ENCODE measurements at places on chromosomes 7 and 10. TPM values are rescaled to one million over a fixed set of nuclear protein-coding genes. Genes with fewer than 3 reads are reported as not detected.

GRCh38 chr10:73545357-73545756 is 45.8 kb downstream of the USP54 start:
- DNase-seq, result no peak

- DNase-seq, result no peak
Measured at GRCh38 chr10:133274751-133275683, 1.7 kb downstream of the ADAM8 start.

DNA sequence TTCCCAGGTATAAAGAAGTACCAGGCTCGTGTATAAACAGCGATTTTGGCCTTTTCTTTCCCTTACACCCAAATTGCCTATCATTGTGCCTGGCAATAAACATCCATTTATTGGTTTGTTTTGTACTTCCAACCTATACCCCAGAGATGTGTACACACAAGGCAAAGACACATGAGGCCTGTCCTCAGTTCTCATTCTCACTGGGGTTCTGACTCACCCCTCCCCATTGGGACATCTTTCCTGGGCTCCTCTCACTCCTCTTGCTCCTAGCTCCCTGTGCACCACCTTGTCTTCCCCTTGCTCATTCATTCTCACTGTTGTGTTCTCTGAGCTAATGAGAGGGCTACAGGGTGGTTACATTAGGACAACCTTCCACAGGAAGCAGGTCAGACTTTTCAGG is 240.7 kb downstream of the ANK3 start:
- no peak for DNase-seq

DNA sequence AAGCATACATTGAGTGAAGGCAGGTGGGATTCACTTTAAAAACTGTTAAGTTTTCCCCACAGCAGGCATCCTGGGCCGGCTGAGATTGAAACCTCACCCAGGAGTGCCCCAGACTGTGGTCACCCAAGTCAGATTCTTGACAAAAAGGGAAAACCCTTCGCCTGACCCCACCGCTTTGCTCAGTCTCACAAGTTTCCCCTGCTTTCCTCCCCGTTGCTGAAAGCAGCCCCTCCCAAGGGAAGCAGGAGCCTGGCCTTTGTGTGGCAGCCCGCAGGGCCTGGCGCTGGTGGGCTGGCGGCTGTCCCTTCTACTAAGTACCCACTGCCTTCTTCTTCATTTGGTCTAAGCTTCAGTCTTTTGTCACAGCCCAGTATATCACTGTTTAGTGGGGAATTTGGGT is 16.0 kb downstream of the RNF32 start:
- DNase-seq, result no peak

ANXA7 gene
- total RNA-seq, result 216 TPM

DNA sequence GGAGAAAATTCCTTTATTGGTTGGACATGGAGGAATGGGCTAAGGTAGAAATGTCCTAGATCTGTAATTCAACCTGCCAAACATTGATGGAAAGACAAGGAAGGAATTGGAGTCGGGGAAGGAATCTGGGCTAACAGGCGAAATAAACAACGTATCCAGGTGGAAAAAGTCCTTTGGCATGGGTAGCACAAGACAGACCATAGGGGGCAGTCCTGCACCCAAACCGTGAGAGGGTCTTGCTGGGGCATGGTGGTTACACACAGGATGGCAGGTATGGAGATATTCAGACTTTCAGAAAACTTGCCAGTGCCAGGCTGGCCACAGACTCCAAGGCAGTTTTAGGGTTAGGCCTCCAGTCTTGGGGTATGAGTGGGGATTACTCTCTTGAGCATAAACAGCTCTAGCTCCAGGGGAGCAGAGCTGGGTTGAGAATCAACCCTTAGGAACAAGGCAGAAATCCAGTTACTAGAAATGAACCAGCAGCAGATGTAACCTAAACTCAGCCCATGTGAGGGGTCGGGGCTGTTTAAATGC is 188.6 kb upstream of the GDF10 start:
- DNase-seq, result no peak

DNA sequence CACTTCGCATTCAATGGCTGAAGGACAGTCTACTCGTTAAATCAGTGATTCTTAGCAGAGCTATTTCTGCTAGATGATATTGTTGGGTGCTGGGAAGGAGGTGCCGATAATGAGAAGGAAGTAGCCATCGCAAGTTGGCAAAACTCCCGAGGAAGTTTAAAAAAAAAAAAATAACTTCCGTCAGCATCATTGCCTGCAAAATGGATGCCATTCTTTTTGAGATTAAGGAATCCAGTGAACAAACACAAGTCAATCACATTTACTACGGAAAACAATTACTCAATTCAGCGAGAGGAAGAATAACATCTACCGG is 74.4 kb upstream of the SFMBT2 start:
- DNase-seq, result no peak

MOGAT3 gene
- not detected for total RNA-seq

TEX47 gene
- not detected for total RNA-seq

DNA sequence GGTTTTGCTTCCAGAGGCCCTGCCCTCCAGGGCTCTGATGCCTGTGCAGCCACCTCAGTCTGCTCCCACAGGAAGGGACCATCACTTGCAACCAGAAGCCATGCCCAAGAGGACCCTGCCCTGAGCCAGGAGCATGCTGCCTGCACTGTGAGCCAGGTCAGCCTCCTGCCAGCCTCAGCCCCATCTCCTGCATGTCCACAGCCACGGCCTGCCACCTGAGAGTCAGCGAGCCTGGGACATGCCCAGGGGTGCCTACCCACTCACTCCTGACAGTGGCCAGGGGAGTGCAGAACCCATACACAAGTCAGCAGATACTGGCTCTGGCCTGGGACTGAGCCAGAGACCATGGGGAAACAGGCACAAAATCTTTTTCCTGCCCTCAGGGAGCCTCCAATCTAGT is 6.6 kb upstream of the KCP start:
- DNase-seq, result no peak

C10orf62 gene
- total RNA-seq, result 0.38 TPM

DNA sequence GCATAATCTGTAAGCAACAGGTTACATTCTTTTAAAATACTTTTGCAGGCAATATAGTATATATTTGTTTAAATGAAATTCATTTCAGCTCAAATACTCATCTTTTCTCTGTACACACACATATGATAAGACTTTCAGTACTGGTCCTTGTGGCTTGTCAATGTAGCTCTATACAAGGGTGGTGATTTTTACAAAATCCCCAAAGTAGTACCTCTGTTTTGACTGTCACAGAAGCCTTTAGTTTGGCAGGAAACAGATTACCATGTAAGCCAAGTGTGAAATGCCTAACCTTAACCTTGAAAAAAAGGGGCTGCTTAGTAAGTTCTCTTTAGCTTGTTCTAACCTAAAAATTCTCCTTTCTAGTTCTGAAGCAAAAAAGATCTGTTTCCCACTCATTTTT is 87.9 kb downstream of the KCND2 start:
- DNase-seq, result no peak

GAD2 gene
- total RNA-seq, result not detected

PAPOLB gene
- not detected for total RNA-seq

- no peak for DNase-seq
Measured at GRCh38 chr10:69738858-69739435, 62.8 kb upstream of the COL13A1 start.

DNA sequence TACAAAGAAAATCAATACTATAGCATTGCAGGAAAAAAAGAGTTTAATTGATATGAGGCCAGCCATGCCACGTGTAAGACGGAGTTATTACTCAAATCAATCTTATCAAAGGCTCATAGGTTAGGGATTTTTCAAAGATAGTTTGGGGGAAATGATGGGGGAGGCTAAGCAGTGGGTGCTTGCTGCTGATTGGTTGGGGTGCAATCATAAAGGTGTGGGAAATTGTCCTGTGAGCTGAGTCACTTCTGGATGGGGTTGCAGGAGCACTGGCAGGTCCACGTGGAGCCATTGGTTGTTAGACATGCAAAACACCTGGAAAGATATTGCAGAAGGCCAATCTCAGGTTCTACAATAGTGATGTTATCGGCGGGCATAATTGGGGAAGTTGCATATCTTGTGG is 319.2 kb upstream of the COBL start:
- DNase-seq, result no peak

MICALL2 gene
- total RNA-seq, result 21.2 TPM
